ENCODE measurements at places on chromosomes 11 and 22.
A peak's percentile ranks its signal among the peaks of the same experiment; 100 is the strongest.

DNA sequence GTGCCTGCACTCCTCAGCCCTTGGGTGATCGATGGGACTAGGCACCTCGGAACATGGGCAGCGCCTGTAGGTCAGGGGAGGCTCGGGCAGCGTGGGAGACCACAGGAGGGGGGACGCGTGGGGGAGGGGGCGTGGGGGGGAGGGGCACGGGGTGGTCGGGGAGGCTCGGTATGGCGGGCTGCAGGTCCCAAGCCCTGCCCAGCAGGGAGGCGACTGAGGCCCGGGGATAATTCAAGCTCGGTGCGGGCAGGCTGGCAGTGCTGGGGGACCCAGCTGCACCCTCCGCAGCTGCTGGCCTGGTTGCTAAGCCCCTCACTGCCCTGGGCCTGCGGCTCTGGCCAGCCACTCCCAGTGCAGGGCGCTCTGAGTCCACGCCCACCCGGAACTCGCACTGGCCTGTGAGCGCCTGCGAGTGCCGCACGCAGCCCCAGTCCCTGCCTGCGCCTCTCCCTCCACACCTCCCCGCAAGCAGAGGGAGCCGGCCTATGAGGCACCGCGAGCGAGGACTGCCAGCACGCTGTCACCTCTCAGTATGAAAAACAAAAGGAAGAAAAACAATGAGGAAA, 1698.3 kb upstream of the RAG2 start:
- DNase-seq, result no peak

- DNase-seq, result no peak
These were observed 1263.6 kb upstream of the RAG2 start for GRCh38 chr11:37861671-37862070.

DNA sequence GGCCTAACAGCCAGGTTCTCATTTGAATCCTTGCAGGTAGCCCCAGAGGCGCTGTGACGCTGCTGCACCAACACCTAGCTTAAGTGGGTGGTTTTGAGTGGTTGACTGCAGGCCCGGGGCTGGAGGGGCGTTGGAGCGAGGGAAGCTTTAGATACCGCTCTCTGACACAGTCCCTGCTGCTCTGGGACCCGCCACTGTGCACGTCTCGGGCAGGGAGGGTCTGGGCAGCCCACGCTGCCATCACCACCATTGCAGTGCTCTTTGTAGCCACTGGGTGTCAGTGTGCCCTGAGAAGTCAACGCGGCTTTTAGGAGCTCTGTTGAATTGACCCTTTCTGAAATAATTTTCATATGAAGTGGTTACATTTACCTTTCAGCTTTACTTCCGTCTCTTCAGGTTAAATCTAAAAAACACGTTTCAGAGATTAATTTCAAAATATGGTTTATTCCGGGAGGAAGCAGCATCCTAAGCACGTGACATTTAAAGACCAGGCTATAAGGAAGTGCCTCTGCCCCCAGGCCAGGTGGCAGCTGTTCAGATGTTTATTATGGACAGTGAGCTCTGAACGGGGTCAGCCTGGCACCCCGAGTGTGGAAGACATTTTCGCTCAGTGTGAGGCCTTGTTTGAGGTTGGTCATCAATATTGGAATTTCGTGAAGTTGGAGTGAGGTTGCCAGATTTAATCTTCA, 30.9 kb upstream of the PARVB start:
- peak; percentile 59 for DNase-seq

DNA sequence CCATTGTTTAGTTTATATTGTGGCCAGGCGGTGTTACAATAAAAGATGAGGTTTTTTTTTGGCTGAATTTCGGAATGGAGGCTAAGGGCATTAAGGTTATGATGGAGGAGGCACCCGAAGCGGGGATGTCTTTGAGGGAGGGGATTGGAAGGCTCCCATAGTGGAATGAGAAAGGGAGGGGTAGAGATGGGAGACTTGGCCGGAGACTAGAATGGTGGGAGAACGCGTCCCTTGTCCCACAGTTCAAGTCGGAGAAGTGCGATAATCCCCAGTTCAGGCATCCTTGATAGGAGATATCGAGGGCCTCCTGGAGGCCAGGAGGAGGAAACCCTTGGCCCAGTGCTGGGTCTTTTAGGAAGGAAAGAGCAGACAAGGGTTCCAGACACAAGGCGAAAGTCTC, 21.6 kb downstream of the ZNF195 start:
- DNase-seq, result no peak

GRCh38 chr22:30873661-30874060, 94.9 kb downstream of the MORC2 start:
- no peak for DNase-seq

DNA sequence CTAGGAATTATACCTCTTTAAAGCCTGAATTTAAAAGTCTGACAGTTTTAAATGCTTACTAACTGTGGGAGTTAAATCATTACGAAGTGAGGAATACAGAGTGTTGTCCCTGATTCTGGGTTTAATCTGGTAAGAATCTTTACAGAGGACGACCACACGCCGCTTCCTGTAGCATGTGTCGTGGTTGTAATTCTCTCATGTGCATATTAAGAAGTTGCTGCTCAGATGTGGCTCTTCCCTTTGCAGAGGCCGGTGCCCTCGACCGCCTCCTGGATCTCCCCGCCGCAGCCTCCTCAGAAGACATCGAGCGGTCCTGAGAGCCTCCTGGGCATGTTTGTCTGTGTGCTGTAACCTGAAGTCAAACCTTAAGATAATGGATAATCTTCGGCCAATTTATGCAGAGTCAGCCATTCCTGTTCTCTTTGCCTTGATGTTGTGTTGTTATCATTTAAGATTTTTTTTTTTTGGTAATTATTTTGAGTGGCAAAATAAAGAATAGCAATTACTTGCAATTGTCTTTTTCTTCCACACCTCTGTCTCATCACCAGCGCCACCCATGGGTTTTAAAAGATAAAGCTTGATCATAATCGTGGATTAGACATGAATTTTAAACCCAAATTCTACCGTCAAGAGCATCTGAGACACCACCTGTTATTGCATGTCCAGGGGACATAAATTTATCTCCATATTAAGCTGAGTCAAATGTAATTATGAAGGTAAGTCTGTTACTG, 6.5 kb downstream of the GAL start:
- DNase-seq, result no peak

GRCh38 chr11:106306942-106307341, 229.5 kb downstream of the AASDHPPT start:
- no peak for DNase-seq

- DNase-seq, result no peak
These were observed 30.5 kb upstream of the OR10G7 start for GRCh38 chr11:124071623-124071948.

GRCh38 chr11:95327273-95327948, 96.4 kb upstream of the SESN3 start:
- no peak for DNase-seq

DNA sequence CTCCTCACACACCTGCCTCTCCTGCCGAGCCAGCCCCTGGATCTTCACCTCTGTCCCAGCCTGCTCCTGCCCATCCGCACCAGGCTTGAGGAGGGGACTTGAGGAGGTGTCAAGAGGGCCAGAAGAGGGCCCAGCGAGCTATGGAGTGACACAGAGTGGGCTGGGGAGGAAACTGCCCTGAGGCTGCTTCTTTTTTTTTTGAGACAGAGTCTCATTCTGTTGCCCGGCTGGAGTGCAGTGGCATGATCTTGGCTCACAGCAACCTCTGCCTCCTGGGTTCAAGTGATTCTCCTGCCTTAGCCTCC, 21.9 kb upstream of the CDON start:
- DNase-seq, result no peak

GRCh38 chr22:49124608-49125007, 703.1 kb downstream of the BRD1 start:
- DNase-seq, result no peak

GRCh38 chr11:129457321-129457720, 81.7 kb downstream of the BARX2 start:
- DNase-seq, result no peak

DNA sequence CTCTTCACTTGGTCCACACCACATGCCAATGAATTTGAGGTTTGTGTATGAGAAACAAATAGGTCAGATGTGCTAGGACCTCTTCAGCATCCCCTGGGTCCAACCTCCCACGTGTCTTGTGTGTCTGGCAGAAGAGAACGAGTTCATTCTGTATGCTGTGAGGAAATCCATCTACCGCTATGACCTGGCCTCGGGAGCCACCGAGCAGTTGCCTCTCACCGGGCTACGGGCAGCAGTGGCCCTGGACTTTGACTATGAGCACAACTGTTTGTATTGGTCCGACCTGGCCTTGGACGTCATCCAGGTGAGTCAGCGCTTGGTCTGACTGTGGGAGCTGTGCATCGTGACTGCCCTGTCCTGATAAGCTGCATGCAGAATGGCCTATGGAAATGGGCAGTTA, 101.0 kb upstream of the SORL1-AS1 start:
- DNase-seq, result no peak

DNA sequence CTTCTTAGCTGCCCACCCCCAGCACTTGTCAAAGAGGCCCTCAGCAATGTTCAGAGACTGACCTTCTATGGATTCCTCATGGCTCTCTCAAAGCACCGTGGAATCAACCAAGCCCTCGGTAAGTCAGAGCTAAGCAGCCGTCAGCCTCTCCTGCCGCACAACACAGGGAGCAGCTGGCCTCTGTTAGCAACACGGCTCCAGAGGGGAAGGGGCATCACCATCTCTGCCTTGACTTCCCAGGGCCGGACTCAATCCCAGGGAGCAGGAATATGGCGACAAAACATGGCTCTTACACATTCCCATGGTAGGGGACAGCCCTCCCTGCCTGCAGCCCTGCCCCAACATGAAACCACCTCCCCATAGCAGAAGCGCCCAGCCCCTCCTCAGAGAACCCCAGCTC, 18.9 kb downstream of the ARFGAP2 start:
- DNase-seq, result no peak
